ENCODE measurements at places on chromosomes 16 and 17.

GRCh38 chr16:13767215-13767614 lies 152.7 kb upstream of the ERCC4 start:
- no peak for DNase-seq

GRCh38 chr17:41835214-41835799 lies 725 bp downstream of the NT5C3B start:
- no peak for DNase-seq

DNA sequence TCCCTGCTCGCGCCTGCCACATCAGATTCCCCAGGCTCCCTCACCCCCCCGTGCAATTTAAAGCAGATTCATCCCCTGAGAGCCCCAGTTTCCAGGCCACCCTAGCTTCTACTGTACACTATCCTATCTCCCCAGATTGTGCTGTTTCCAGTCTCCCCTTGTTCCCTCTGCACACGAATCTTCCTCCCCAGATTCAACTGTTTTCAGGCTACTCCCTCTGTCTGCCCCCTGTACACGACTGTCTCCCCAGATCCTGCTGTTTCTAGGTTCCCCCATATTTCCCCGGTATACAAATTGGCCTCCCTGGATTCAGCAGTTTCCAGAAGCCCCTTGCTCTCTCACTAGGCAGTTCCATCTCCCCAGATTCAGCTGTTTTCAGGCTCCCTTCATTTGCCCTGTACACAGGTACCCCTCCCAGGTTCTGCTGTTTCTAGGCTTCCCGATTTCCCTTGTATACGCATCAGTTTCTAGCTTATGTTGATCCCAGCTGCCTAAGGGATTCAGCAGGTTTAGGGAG lies 22.9 kb downstream of the COPZ2 start:
- DNase-seq, result no peak

DNA sequence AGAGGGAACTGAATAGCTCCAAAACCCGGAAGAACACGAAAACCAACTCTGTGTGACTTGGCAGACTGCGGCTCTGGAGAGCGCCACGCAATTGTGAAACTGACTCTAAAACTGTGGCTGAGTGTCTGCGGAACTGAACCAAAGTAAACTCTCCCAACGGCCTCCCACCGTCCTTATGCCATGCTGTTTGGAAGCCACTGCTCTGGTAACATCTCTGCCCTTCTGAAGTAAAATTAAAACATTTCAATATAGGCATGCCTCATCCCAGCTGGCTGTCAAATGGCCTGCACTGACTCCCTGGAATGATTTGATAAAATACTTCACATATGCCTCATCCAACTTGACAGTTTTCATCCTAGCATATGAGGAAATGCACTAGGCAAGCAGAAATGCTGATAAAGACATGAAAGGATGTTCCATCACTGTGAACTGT lies 70.2 kb downstream of the PARN start:
- DNase-seq, result no peak

GRCh38 chr16:78624366-78624765 lies 524.9 kb downstream of the WWOX start:
- no peak for DNase-seq

- no peak for DNase-seq
Measured at GRCh38 chr16:56601325-56601724, 7.1 kb upstream of the MT2A start.

- no peak for DNase-seq
Measured at GRCh38 chr16:81448154-81449131, 3.8 kb downstream of the CMIP start.

DNA sequence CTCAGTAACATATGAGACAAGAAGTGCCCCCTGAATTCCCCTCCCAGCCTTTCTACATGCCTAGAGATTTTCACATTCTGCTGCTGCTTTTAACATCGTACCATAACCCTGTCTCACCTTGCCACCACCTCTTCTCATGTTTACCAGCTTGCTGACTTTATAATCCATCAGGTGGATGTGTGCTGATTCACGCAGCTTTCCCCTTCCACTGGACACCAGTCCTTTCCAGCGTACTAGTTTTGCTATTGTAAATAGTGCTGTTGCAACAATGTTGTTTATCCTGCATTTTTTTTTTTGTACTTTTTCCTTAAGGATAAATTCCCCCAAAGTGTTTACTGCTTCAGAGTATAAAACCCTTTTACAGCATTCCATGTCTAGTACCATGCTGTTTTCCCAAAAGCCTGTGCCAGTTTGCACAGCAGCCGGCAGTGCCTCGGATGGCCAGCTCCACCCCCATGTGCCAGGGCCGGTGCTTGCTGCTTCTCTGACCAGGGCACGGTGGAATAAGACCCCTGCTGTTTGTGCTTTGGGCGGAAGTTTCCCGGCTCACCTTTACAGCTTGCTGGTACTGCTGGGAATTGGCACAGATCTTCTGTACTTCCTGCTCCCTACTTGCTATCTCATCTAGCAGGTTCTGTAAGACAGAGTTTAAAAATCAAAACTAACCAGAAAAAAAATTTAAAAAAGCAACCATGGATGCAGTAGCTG lies 41.3 kb downstream of the UBN1 start:
- no peak for DNase-seq

DNA sequence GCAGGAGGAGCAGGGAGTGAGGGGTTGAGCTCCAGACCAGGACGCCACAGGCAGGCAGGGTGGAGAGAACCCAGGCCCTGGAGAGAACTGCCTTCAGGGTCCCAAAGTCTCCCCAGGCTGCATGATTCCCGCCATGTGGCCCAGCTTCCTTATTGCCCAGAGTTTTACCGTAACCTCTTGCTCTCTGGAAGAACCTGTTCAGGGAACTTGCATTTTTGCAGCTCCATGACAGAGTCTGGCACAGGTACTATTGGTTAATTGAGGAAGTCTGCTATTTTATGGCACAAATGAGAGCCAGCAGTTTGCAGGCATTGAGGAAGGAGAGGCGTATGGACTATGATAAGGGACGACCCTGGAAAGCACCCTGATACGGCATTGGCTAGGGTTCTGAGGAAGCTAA lies 11.6 kb upstream of the NOS2 start:
- DNase-seq, result no peak

DNA sequence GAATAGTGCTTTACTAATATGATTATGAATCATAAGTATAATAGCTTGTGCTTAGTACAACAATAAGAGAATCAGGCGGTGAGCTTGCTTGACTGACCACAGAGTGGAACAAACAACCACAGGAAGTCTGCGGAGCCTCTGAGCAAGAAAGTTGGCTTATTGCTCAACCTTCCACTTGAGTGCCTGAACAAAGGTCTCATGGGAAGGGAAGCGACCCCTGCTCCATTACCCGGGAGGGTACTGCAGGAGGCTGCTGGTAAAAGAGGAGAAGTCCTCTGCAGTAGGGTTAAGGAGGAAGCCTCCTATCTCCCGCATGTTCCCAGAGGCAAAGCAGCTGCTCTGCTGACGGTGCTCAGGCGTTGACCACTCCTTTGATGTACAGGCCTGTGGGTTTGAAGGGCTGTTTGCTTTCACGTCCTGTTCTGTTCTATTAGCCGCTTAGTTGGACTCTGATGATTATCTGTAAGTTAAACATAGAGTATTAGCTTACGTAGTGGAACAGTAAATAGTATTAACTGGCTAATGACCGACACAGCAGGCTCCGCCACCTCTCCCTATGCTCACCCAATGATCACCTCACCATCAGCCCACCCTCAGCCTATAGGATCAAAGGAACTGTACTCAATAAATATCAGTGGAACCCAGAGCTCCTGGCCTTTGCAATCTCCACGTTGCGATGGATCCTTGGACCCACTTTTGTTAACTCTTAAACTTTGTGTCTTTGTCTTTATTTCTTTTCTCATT lies 17.5 kb downstream of the ALOX15B start:
- DNase-seq, result no peak

DNA sequence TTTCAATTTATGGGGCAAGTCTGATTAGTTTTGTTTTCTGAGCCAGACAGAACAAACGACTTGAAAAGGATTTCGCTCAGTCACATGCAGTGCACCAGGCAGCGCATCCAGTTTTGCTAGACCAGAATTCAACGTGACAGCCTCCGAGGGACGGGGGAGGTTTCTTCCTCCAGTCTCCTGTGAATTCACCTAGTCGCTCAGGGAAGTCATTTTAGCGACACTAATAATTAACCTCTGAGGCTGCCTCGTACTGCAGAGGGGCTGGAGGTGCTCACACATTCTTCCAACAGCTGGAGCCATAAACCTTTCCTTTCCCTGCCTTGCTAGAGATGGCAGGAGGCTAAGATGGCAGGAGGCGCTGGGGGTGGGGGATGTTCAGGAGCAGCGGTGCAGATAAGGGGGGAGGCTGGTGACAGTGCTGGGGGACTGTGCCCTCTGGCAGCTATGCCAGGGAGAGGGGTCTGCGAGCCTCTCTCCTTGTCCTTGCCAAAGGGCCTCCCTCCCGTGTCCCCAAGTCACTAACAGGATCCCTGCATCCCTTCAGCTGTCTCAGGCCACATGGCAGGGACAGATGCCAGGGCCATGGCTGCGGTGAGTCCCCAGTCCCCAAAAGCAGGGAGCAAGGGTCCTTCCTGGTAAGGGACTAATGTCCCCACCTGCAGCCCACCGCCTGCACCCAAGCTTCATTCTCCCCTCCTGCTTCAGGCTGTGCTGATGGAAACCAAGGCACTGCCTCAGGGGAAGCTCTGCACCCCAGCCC lies 24.0 kb downstream of the MXRA7 start:
- DNase-seq, result no peak

DNA sequence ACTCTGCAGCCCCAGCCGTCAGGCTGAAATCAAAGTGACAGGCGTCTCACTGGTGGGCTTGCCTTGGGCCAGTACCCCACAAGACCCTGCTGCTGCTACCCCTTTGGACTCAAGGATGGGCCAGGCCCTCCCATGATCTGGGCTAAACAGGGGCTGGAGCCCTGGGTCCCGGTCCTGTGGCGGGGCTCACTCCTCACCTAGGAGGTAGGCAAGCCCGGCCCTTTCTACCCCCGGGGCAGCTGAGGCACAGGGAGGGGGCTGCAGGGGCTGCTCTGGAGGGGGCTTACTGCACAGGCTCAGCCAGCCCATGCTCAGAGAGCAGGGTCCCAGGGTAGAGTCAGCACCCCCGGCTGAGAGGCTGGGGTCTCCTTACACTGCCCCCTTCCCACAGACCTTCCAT lies 23.6 kb downstream of the KATNB1 start:
- no peak for DNase-seq

DNA sequence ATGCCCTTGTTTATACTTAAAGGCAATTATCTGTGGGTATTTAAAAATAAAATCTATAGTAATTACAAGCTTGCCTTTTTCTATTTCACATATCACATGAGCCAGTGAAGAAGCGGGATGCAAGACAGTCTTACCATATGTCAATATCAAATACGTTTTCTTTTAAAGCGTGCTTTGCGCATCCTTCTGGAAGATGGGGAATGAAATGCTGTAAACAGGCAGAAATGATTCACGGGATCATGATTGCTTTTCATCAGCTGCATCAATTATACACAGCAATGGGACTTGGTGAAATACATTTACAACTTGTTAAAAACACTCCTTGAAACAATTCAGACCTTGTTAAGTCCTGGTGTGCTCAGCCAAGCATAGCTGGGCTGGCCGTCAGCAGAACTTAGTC lies 72.5 kb downstream of the WSCD1 start:
- DNase-seq, result no peak

DNA sequence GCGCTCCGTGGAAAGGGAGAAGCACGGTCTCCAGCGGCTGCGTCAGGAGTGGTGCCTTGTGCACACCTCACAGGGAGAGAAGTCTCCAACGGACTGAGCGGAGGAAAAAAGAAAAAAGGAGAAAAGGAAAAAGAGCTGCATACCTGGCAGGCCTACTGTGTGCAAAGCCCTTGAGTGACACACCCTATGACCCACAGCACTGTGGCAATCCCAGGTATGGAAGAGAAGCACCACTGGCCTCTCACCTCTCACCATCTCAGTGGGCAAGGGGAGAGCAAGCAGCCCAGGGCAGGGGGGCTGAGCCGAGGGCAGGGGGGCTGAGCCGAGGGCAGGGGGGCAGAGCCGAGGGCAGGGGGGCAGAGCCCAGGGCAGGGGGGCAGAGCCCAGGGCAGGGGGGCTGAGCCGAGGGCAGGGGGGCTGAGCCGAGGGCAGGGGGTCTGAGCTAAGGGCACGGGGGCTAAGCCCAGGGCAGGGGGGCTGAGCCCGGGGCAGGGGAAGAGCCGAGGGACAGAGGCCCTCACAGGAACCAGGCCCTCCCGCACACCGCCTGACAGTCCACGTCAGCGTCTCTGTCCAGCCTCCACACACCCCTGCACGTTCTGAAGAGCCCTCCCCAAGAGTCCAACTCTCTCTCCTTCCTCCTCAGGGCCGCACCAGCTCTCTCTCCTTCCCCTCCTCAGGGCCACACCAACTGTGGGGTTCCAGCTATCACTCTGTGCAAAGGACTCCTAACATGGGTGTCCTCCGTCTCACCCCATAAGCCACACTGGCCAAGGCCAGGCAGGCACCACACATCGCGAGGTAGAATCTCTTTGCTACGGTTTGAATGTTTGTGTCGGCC lies 105.8 kb downstream of the ZNF778 start:
- DNase-seq, result no peak

DNA sequence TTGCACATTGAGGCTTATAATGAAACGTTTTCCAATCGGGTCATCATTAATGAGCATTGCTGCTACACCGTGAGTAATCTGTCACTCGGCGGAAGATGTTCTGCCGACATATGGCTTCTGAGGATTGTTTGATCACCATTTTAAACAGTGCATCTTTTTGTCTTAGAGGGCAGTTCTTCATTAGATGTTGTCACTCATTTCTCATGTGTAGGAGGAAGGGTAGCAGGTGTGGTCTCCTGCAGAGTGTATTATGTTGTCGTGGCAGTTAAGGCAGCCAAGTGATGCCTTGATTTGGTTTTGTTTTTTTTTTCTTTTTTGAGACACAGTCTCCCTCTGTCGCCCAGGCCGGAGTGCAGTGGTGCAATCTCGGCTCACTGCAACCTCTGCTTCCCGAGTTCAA lies 50.5 kb downstream of the SEC14L1 start:
- no peak for DNase-seq

DNA sequence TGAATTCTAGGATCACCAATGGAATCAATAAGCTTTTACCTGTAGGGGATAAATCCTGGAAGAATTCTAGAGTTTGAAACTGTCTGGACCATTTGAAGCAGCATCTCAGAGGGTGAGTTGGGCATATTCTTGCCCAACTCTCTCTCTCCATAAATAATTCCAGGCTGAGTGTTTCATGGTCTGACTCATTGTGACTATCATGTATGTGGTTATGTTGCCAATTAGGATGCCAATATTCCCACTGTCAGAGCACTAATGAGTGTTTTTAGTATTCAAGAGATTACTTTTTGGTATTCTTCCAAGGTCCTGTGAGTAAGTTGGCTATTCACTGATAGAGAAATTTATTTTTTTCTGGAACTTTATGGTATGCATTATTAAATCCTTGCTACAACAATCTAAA lies 456.9 kb downstream of the TOX3 start:
- DNase-seq, result no peak
